ENCODE measurements at places on chromosomes 16 and 17. TPM values are rescaled to one million over a fixed set of nuclear protein-coding genes. Genes with fewer than 3 reads are reported as not detected.

The B3GNT9 gene
- 34.7 TPM for total RNA-seq

The SLC2A4 gene
- under 0.01 TPM for total RNA-seq

The HOXB8 gene
- 0.51 TPM for total RNA-seq

The GSDMA gene
- not detected for total RNA-seq

The SLFN14 gene
- total RNA-seq, result not detected

The P3H4 gene
- 36.8 TPM for total RNA-seq

The ITGB3 gene
- total RNA-seq, result 13.1 TPM

- DNase-seq, result no peak
These were observed 353.0 kb upstream of the ZFHX3 start for GRCh38 chr16:73400951-73401350.

DNA sequence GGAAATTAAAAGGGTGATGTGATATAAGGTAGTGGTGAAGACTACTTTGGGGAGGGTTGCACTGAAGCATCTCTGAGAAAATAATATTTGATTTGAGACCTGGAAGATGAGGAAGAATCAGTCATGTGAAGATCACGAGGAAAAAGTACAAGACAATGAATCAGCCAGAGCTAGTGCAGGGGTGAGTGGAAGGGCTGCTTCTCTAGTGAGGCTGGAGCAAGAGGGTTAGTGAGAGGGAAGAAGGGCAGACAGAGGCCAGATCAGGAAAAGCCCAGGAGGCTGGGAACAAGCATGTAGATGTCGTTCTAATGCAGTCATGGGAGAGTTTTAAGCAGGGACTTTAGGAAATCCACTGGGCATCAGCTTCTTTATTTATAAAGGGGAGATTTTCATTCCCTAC, 504.2 kb upstream of the SALL1 start:
- no peak for DNase-seq

DNA sequence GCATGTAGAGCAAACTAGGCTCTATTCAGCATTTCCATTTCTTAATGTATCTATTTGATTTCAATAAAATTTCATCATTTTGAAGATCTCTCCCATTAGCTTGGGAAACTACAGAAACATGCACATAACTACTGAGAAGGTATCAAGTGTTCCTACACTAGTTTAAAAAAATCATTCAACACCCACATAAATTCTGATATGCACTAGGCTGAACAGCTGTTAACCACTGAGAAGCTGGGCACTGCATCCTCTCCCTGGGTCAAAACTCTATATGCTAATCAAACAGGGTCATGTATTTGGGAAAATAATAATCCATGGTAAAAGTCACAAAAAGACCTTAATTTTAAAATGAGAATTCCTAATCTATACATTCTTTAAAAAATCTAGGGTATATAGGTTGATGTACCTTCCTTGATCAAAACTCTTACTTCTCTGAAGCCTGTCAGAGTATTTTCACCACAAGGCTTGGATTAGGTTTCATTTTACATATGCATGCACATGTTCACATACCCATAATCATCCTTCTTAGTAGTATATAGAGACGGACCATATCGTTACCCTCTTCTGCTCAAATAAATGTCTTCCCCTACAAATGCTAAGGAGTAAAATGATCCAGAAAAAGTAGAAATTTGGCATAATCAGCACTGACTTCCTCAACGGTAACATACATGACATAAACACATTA, 57.2 kb downstream of the KANSL1 start:
- DNase-seq, result no peak

DNA sequence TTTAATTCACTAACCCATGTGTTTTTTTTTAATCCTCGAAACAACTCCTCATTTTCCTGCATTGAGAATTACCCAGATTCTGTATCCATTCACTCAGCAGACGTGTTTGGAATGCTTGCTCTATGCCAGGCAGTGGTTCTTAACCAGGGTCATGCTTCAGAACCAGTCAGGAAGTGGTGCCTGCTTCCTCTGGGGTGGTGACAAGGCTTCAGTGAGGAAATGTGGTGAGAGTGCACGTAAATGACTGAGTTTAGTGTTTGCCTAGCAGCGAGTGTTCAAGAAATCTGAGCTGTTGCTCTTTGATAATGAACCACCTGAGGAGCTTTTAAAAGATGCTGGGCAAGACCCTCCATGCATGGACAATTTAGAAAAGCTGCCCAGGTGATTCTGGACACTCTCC, 9.9 kb downstream of the ZFP90 start:
- no peak for DNase-seq

DNA sequence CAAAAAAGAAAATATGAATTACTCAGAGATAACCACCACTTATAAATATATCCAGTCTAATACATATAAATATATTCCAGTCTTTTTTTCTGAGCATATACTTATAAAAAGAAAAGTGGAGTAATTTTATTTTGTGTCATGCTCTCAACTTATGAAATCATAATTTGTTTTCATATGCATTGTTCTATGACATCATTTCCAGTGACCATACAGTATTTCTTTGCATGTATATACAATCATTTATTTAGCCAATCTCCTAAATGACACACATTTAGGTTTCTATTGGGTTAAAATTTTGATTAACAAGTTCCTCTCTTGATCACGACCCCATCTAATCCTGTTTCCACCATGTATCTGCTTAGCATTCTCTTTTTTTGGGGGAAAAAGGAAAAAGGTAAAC, 16.4 kb upstream of the NDEL1 start:
- DNase-seq, result no peak

DNA sequence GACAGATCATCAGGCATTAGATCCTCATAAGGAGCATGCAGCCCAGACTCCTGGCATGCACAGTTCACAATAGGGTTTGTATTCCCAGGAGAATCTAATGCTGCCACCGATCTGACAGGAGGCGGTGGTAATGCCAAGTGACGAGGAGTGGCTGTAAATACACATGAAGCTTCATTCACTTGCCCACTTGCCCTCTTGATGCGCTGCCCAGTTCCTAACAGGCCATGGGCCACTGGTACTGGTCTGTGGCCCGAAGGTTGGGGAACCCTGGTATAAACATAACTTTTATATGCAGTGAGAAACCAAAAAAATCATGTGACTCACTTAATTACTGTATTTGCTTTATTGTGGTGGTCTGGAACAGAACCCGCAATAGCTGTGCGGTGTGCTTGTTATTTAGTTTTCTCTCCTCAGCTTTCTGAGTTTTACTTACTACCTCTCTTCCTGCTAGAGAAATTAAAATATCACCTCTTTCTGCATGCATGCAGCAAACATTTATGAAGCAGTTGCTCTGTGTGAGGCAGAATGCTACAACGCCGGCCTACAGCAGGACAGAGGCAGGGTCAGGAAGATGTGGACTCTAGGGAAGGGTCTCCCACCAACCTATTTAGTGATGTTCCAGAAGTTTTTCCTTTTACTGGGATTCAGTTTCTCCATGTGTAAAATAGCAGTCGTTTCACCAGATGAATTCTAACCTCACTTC, 151.3 kb downstream of the MAF start:
- no peak for DNase-seq

GRCh38 chr17:73431401-73432205, 119.8 kb upstream of the CDC42EP4 start:
- no peak for DNase-seq

DNA sequence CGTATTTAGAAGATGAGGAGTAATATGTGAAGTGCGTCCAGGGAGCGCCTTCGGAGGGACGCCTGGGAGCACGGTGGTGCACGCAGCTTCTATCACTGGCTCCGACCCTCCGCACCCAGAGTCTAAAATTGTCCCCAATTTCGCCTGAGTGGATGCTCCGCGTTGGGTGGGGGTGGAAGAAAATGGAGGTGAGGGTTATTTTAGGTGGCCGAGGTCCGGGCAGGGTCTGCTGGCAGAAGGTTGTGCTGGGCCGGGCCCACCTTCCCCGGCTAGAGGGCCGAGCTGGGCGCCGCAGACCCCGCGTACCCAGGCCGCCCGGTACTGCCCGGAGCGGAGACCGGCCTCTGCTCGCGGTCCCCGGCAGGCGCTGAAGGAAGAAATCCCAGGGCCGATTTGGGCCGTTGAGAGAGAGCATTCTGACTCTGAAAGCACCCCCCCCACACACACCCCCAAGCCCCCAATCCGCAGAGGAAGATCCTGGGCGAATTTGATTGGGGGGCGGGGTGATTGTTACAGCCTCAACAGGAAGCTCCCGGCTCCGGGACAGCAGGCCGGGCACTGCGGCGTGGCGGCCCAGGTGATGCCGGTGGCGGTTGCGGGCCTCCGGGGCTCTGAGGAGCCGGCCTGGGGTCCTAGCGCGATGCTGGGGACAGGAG, 3.0 kb downstream of the BAHCC1 start:
- peak; percentile 62 for DNase-seq
